KG1 (cell line): ENCODE measurements at places on chromosomes 16 and 17.

DNA sequence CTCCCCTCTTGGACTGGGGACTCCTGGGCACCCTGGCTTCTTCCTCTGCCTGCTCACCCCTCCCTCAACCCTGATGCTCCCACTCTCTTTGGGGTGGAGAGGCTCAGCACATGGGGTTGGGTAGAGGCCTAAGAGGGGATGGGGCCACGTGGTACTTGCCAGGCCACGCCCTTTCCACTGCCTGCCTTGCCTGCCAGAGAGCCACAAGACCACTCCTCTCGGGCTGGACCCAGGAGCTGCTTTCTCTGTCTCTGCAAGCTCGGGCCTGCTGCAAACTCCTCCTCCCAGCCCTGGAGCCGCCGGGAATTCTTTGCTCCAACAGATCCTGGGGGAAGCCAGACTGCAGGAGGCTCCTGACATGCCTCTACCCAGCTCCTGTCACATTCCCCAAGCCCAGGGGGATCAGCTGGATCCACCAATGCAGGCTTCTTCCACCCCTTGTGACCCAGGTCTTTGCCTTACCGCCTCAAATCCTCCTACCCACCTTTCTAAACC lies 11.8 kb downstream of the DLX4 start:
- no peak for DNase-seq

- DNase-seq = no peak
These were observed 192.2 kb downstream of the MAF start for GRCh38 chr16:79408355-79408754.

DNA sequence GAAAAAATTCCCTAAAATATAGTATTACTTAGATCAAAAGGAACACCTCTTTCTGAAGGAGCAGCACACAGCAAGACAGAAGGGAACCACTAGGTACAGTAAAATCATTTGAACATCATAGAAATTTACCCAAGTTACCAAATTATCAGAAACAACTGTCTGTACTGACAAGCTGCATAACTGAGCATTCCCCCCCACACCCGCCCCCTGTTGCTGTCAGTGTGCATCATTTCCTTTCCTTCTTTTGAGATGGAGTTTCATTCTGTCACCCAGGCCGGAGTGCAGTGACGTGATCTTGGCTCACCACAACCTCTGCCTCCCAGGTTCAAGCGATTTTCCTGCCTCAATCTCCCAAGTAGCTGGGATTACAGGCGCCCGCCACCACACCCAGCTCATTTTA lies 120.7 kb downstream of the TRIM37 start:
- no peak for DNase-seq

DNA sequence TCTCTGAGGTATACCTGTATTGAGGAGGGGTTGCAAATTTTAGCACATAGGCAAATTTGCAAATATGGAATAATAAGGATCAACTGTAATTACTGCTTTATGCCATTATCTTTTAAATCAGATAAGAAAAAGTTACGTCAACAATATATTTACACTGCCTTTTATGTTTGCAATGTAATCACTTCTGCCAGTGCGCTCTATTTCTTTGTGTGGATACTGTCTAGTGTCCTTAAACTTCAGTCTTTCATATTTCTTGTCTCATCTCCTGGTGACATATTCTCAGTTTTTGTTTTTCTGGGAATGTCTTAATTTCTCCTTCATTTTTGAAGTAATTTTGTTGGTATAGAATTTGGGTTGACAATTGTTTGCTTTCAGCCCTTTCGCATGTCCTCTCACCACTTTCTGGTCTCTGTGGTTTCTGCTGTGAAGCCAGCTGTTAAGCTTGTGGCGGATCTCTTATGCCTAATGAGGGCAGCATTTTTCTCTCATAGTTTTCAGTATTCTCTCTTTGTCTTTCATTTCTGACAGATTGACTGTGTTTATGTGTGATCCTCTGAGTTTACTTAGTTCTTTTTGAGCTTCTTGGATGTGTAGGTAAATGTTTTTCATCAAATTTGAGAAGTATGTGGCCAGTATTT lies 37.6 kb upstream of the ABCC11 start:
- DNase-seq = no peak

- DNase-seq = no peak
These were observed 220.8 kb upstream of the MON1B start for GRCh38 chr16:76970087-76970744.

GRCh38 chr16:3938843-3939624 lies 58.5 kb upstream of the CREBBP start:
- peak; percentile 6 for DNase-seq

DNA sequence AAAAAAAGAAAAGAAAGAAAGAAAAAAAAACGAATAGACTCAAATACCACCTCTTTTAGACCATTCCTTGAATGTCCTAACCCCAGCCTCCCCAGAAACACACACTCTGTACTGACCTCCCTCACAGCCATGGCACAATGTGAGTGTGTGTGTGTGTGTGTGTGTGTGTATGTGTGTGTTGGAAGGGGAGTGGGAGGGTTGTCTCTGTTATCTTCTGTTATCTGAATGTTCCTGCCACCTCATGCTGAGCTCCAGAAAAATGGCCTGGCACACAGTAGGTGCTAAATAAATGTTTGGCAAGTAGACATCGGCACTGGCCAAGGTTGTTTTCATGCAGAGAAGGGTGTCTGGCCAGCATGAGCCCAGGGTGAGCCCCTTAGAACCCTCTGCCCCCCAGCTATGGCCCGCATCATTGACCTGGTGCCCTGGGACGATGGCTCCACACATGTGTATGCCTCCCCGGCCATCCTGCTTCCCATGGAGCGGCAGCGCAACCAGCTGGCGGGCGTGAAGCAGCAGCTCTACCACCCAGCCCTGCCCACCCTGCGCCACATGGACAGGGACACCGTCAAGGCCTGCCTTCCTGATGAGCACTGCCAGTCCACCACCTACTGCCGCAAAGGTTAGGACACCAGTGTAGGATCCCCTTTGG lies 6.6 kb upstream of the CNGB1 start:
- no peak for DNase-seq
